MCF 10A (cell line): ENCODE measurements at places on chromosomes 1 and 21. TPM values are rescaled to one million over a fixed set of nuclear protein-coding genes. Genes with fewer than 3 reads are reported as not detected.

Gene OR2T33
- total RNA-seq: not detected in 2 replicates

Gene LGR6
- 0.32 and 0.56 TPM in 2 replicates for total RNA-seq

Gene SMYD2
- 54.5 and 75.1 TPM in 2 replicates for total RNA-seq

Gene PLA2G2D
- not detected in 2 replicates for total RNA-seq

Gene RAB7B
- total RNA-seq: 1.6 and 3.6 TPM in 2 replicates

Gene RGS13
- total RNA-seq: not detected in 2 replicates

GRCh38 chr1:16125088-16125470, 30.8 kb downstream of the EPHA2 start:
- no peak for DNase-seq

DNA sequence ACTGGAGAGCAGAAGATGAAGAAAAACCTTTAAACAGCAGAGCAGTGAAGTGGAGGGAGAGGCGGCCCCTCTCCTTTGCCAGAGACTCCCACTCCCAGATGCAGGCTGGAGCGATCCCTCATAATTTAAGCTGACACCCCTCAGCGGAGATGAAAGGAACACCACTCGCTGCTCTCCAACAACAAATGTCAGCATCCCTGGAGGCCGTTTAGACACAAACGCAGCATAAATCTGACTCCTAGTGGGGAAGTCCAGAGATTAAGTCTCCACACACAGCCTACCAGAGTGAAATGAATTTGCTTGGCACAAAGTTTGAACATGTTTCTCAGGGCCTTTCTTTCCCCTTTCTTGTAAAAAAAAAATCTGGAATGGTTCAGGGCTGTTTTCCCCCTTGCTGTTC, 137.8 kb downstream of the LMX1A start:
- DNase-seq: no peak

DNA sequence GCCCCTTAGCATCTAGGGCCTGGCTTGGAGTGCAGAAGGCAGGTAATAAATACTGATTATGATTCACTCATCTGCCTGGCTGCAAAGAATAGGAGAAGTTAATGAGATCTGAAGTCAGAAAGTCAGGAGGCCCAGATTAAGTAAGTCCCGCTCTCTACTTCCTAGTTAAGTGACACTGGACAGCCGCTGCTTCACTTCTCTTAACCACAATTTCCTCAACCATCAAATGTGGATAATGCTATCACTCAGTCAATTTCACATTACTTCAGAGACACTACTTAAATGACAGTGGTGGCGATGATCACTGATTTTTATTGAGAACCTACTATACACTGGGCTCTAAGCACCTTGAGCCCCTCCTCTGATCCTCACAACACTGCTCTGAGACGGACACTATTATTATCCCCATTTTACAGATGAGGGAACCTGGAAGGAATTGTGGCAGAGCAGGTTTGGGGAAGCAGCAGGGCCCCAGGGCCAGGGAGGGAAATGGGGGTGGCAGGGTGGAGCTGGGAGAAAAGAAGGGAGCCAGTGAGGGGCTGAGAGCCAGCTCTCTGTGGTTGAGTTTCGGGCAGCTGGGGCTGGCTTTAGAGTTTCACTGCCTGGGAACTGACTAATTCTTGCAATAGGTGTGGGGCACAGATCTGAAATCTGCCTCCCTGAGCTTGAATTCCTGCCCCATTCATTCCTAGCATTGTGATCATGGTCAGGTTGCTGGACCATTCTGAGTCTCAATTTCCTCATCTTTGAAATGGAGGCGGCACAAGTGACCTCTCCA, 2.4 kb upstream of the E2F2 start:
- DNase-seq: no peak

DNA sequence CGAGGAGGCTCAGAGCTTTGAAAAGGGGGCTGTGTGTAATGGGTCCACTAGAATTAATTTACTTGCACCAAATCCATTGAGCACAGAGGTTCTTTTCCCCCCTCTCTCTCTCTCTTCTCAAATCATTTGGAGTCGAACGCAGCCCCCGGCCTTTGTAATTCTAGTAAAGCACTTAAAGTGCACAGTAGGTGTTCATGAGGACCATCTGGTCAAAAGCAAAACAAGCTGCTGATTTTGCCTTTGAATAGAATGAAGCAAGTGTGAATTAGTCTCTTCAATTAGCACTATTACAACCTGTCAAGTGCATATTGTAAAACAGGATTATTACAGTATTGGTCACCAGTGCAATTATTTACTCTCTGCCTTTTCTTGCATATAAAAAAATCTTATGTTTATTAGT, 259.9 kb downstream of the FAF1 start:
- DNase-seq: no peak

- peak; percentile 80 for DNase-seq
These were observed 2.2 kb downstream of the GPR153 start for GRCh38 chr1:6258675-6259074.

- no peak for DNase-seq
These were observed 3.3 kb upstream of the LPAR3 start for GRCh38 chr1:84896279-84896678.

GRCh38 chr1:152013664-152014237, 20.1 kb upstream of the S100A10 start:
- peak; percentile 76 for DNase-seq

DNA sequence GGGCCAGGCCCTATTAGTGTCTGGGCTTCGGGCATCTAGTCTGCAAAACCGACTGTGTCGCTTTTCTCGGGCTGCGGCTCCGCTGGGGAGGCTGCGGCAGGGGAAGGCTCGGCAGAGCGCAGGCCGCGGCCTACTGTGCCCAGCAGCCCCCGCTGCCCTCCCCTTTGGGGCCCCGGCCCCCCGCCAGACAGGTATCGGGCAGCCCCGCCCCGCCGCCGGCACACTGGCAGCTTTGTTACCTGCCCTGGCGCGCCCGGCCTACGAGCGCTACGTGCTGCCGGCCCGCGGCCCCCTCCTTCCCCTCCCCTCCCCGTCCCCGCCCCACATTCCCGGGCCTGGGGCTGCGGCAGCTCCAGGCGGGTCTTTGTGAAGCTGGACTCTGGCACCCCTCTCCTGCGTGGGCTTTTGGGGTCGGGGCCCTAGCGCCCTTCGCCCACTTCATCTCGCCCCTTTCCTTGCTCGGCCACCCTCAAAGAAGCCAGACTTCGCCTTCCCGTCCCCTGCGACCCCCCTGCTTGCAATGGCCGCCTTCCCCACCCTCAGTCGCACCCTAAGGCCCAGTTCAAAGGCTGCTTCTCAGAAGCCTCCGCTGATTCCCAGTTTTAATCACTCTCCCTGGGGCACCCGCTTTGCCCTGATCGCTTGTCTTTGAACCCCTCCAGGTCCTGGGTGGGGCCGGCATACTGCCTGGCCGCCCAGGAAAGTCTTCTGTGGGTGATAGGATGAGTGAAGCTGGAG, 48.9 kb upstream of the SLC2A1 start:
- DNase-seq: no peak

- peak; percentile 76 for DNase-seq
These were observed 99.1 kb downstream of the BEND5 start for GRCh38 chr1:48677306-48678287.

DNA sequence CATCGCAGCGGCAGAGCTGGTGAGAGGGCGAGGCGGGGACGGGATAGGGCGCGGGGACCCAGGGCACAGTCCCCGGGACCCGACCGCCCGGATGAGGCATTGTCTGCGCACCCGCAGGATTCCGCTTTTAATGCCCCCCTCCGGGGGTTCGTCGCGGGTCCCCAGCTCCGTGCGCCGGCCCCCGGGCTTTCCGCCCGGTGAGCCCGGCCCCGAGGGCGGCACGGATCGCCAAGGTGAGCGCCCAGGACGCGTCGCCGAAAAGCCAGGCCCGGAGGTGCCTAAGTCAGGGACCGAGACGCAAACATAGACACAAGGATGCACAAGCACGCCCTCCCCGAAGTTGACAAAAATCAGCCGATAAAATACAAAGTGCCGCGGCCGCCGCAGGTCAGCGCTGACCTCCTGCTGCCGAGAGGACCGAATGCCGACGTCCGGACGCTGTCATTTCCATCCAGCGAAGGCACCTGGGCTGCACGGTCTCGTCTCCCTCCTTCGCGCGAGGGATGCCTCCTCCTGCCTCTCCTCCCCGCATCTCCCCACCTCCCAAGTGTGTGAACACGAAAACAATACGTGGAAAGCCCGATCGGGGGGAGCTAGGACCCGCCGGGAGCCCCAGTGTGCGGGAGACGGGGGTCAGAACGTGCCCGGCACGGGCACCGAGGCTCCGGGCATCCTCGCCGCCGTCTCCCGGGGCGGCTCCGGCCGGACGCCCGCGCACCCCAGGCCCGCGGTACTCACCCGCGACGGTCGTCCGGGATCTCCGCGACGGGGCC, 101.1 kb upstream of the SOD1 start:
- peak; percentile 14 for DNase-seq

DNA sequence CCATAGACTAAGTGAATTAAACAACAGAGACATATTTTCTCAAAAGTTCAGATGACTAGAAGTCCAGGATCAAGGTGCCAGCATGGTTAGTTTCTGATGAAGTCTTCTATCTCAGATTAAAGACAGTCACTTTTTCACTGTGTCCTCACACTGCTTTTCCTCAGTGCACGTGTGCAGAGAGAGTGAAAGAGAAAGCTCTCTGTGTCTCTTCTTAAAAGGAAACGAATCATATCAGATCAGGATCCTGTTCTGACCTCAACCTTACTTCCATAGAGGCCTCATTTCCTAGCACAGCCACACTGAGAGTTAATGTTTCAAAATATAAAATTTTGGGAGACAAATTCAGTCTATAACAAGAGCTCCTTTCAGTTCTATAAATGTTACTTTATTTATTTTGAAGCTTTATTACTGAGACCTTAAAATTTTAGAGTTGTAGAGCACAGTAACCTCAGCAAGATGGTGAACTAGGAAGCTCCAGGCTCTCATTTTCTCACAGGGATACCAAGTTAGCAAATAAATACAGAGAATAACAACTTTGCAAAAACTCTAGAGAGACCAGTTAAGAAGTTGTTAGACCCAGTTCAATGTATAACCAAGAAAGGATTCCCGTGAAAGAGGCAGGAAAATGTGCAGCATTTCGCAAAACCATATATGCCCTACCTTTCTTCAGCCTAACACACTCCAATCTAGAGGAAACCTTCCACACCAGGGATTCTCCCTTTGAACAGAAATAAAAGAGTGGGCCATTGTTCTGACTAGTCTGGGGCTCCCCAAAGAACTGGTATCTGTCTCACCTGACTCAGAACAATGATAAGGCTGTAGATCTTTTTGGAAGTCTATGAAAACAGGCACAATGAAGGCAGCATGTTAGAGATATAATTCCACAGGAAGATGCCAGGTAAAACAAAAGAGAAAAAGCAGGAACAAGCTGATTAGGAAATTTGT, 372.2 kb downstream of the MRPL39 start:
- DNase-seq: no peak

- DNase-seq: peak; percentile 9
These were observed at the start of gene PRKACB for GRCh38 chr1:84143796-84144565. Gene PRKACB (plus strand): TSS chr1:84144271. CDS start chr1:84144362, 91 bp downstream.

GRCh38 chr1:182677397-182678098, 6.8 kb downstream of the RGS8 start:
- no peak for DNase-seq

- DNase-seq: no peak
These were observed 350.2 kb downstream of the PLPP3 start for GRCh38 chr1:56229186-56229585.

DNA sequence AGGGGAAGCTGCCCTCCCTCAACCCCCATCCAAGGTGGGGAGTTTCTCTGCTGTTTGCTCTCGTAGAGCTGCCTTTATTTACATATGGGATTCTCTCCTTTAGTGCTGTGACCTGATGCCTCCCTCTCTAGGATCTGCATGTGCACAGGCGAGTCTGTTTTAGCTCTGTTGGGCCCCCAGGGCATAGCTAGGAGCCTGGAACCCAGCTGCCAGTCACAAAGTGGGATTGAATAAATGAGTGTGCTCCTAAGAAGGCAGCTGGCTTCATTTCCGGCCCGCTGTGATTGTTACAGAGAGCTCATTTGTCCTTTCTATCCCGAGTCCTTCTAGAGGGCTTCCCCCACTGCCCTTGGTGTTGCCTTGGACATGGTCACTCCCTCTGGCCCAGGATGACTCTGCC, 176.6 kb downstream of the GRIK3 start:
- DNase-seq: no peak

DNA sequence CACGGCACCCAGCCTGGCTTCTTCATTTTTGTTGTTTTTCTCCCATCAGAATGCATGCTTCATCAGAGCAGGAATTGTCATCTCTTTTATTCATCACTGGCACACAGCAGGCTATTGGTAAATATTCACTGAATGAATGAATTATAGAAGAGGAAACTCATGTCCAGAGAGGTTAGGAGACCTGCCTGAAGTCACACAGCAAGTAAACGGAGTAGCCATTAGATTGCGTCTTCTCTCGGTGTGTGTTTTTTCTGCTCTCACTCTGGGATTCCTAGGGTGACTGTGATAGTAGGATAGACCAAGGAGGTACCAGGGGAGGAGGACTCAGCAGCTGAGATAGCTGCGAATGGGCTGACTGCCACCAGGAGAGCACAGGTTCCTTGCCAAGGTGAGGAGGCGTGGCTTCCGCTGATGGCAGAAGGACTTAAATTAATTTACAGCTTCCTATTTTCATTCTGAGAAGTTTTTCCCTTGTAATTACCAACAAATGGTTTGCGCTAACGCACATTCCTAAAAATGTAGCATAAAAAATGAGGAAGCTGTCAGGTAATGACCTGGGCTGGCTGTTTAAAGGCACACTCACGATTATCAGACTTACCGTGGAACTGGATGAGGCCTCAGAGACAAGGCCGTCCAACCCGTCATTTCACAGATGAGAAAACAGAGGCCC, 4.5 kb upstream of the NCMAP start:
- no peak for DNase-seq

DNA sequence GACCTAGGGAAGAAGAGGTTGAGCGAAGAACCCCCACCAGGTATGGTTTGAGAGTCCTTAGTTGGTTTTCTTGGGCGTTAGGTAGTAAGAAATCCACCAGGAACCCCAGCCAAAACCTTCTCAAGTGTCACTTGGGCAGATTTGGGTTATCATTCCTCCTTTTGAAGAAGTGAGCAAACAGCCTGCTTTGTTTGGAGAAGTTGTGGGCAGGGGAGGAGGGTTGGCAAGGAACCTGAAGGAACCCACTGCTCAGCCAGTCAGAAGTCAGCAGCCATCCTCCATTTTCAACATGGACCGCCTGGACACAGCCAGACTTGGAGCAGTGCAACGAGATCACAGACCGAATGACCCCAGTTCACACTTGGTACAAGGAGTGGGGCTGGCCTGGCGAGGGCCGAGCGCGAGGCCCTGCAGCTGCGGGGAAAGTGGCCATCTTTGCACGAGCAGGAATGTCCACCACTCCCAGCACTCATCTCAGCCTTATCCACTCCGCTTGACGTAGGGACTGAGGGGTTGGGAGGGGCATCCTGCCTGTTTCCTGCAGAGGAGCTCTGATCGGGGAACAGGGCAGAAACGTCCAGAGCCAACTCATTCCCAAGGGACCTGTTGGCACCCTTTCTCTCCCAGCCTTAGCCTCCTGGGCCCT, 7.2 kb downstream of the ADPRS start:
- DNase-seq: no peak

GRCh38 chr21:34865400-34866241, 183.5 kb downstream of the RUNX1 start:
- peak; percentile 79 for DNase-seq
